ENCODE measurements at places on chromosomes 2 and 18. TPM values are rescaled to one million over a fixed set of nuclear protein-coding genes. Genes with fewer than 3 reads are reported as not detected.

DNA sequence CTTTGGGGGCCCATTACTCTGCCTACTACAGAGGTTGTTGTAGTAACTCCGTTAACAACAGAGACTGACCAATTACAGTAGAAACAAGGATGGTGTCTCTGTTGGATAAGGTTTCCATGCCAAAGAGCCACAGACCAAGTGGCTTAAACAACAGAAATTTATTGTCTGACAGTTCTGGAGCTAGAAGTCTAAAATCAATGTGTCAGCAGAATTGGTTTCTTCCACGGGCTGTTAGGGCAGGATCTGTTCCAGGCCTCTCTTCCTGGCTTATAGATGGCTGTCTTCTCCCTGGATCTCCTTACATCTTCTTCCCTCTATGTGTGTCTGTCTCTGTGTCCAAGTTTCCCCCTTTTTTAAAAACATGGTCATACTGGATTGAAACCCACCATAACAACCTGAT, 135.3 kb downstream of the AKAIN1 start:
- H3K4me1 ChIP-seq: peaks cover 12% of the 10 kb centered on the region
- DNase-seq: no peak
- no peak overlapping the region for H3K4me3 ChIP-seq
- no peaks in the 10 kb centered on the region for H3K27me3 ChIP-seq
- H3K36me3 ChIP-seq: no peaks in the 10 kb centered on the region

DNA sequence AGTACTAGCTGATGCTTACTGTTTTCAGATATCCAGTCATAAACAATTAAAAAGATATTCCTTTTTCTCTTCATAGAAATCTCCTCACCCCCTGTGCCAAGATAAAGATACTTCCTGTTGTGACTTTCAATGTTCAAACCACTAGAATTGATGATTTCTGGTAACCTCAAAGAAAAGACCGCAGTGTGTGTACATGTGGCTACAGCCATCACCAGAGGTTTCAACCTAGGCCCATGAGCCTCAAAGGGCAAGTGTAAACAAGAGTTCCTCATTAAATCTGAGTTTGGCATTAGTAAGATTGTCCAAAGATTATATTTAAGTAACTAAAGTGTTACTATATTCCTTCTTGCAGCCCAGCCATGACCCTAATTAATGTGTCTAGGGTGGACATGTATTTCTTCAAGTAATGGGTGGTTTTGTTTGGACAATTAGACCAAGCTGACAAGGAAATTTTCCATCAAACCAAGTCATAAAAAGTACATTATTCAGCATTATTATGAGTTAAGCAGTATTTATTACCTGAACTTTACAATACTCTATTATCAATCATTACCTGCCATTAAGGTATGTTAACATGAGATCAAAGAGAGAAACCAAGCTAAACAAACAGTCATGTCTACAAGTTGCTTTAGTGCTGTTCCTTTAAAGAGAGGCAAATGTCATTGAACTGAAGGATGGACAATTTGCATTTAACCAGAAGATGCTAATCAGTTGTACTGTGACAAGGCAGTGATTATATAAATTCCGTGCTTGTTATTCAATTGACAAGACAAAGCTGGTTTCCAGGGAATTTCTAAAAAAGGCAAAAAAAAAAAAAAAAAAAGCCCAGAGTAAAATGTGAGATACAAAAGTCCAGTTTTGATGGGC, 382.7 kb downstream of the LNPK start:
- H3K36me3 ChIP-seq: no peaks in the 10 kb centered on the region
- no peak for DNase-seq
- peaks cover 5% of the 10 kb centered on the region for H3K27me3 ChIP-seq
- no peaks in the 10 kb centered on the region for H3K4me1 ChIP-seq
- H3K4me3 ChIP-seq: no peak overlapping the region

GRCh38 chr2:223688094-223688835, 86.1 kb upstream of the SCG2 start:
- no peaks in the 10 kb centered on the region for H3K4me1 ChIP-seq
- no peaks in the 10 kb centered on the region for H3K27me3 ChIP-seq
- no peak for DNase-seq
- no peaks in the 10 kb centered on the region for H3K36me3 ChIP-seq
- no peak overlapping the region for H3K4me3 ChIP-seq
- no peak overlapping the region for H3K27ac ChIP-seq

GRCh38 chr2:214679736-214680135, 129.7 kb downstream of the BARD1 start:
- DNase-seq: no peak
- no peaks in the 10 kb centered on the region for H3K27me3 ChIP-seq
- no peak overlapping the region for H3K27ac ChIP-seq

DNA sequence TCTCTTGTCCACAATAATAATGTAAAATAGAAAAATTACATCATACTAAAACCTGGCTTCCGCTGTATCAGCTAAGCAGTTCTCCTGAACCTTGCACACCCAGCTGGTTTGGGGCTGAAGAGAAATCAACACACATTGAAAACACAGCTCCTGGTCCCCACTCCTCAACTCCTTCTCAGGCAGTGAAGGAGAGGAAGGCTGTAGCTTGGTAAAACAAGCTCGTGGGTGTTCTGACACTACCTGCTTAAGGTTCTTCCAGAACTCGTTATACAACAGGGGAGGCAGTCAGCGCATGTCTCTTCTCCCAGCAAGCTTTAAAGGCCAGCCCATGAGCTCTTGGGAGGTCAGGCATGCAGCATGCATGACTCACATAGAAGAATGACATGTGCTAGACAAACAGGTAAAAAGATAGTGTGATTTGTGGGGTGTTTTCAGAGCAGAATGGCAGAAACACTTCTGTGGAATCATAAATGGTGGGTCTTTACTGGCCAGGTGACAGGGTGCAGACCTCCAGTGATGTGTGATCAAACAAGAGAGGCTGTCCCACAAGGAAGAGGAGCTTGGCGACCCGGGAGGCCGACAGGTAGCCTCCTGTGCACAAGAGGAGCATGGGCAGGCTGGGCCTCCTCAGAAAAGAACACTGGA, 69.1 kb downstream of the UXS1 start:
- DNase-seq: no peak
- H3K36me3 ChIP-seq: peaks cover 11% of the 10 kb centered on the region
- no peak overlapping the region for H3K4me3 ChIP-seq
- no peaks in the 10 kb centered on the region for H3K27me3 ChIP-seq
- no peaks in the 10 kb centered on the region for H3K4me1 ChIP-seq

DAW1 gene
- total RNA-seq: not detected

DNA sequence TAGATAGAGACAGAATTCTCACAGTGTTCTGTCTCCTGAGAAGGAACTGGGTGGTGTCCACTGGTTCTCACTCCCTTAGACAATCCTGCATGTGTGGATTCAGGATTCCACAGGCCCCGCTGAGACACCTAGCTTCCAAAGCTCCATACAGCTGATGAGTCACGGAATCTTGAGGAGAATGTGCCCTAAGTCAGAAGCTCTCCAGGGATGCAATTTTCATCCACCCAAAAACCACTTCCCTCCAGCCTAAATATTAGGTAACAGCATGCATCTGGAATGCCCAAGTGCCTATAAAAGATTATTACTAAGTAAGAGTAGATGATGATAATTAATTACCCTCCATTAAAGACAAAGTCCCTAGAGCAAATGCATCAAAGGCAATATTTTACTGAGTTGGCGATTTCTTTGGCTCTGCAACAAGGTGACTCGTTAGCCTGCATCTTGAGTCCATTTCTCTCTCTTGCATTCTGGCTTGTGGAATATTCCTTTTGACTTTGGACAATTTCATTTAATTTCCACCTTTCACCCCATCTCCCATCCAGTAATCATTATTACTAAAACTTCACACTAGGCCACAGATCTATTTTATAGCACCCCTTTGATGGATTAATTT, 475.1 kb downstream of the TNS1 start:
- no peaks in the 10 kb centered on the region for H3K36me3 ChIP-seq
- no peak for DNase-seq
- H3K27ac ChIP-seq: no peak overlapping the region
- no peak overlapping the region for H3K4me3 ChIP-seq

GRCh38 chr2:226137201-226137811, 662.3 kb downstream of the IRS1 start:
- DNase-seq: no peak
- no peak overlapping the region for H3K27ac ChIP-seq
- no peaks in the 10 kb centered on the region for H3K36me3 ChIP-seq
- no peaks in the 10 kb centered on the region for H3K27me3 ChIP-seq
- H3K4me3 ChIP-seq: no peak overlapping the region

DNA sequence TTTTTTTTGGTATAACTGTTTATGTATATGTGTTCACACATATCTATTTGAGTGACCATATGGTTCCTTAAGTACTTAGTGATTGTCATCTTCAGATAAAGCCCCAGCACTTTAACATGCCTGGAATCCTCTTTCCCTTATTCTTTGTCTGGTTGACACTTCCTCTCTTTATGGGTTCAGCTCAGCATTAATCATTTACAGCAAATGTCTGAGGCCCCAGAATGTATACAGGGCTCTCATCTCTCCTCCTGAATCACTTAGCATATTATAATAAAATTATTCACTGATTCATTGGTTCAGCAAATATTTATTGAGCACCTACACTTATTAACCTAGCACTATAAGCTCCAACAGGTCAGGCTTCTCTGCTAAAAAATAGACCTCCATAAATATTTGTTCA, 43.5 kb upstream of the CD28 start:
- no peaks in the 10 kb centered on the region for H3K27me3 ChIP-seq
- H3K36me3 ChIP-seq: no peaks in the 10 kb centered on the region
- no peak overlapping the region for H3K4me3 ChIP-seq
- no peak overlapping the region for H3K27ac ChIP-seq

GRCh38 chr18:532018-532417, 31.5 kb upstream of the COLEC12 start:
- no peaks in the 10 kb centered on the region for H3K4me1 ChIP-seq
- no peaks in the 10 kb centered on the region for H3K27me3 ChIP-seq
- no peak overlapping the region for H3K4me3 ChIP-seq

DNA sequence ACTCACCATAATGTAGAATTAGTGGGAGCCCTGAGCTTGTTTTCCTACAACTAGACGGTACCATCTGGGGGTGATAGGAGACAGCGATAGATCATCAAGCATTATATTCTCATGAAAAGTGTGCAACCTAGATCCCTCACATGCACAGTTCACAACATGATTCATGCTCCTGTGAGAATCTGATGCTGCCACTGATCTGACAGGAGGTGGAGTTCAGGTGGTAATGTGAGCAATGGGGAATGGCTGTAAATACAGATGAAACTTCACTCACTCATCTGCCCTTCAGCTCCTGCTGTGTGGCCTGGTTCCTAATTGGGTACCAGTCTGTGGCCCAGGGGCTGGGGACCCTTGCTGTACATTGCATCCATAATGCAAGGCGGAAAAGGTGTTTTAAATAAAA, 60.7 kb downstream of the USP34 start:
- no peaks in the 10 kb centered on the region for H3K4me1 ChIP-seq
- no peak overlapping the region for H3K4me3 ChIP-seq
- no peak for DNase-seq
- H3K27me3 ChIP-seq: no peaks in the 10 kb centered on the region
- no peak overlapping the region for H3K27ac ChIP-seq

ADD2 gene
- 3.8 TPM for total RNA-seq

- H3K27ac ChIP-seq: no peak overlapping the region
- no peaks in the 10 kb centered on the region for H3K4me1 ChIP-seq
- no peak overlapping the region for H3K4me3 ChIP-seq
- DNase-seq: no peak
- no peaks in the 10 kb centered on the region for H3K36me3 ChIP-seq
Observed at GRCh38 chr2:25032094-25032493, 9.8 kb upstream of the EFR3B start.

DNA sequence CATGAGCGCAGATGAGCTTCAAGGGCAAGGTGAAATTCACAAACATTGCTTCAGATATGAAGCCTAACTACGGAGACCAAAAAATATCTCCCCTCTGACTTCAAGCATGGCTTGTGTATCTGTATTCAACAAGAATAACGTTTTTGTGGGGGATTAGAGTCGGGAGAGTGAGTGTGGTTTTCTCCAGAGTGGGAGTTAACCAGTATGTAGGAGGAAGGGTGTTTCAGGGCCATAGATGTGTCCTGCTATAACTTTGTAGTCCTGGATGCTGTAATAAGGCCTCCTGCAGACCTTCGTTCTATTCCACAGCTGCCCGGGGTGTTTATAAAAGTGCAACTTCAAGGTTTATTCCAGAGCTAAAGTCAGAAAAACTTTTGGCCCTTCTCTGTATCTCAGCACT, 12.9 kb upstream of the C2orf74 start:
- H3K4me3 ChIP-seq: no peak overlapping the region
- H3K27ac ChIP-seq: no peak overlapping the region
- peaks cover 39% of the 10 kb centered on the region for H3K36me3 ChIP-seq
- peaks cover 18% of the 10 kb centered on the region for H3K4me1 ChIP-seq

FSHR gene
- not detected for total RNA-seq

DNA sequence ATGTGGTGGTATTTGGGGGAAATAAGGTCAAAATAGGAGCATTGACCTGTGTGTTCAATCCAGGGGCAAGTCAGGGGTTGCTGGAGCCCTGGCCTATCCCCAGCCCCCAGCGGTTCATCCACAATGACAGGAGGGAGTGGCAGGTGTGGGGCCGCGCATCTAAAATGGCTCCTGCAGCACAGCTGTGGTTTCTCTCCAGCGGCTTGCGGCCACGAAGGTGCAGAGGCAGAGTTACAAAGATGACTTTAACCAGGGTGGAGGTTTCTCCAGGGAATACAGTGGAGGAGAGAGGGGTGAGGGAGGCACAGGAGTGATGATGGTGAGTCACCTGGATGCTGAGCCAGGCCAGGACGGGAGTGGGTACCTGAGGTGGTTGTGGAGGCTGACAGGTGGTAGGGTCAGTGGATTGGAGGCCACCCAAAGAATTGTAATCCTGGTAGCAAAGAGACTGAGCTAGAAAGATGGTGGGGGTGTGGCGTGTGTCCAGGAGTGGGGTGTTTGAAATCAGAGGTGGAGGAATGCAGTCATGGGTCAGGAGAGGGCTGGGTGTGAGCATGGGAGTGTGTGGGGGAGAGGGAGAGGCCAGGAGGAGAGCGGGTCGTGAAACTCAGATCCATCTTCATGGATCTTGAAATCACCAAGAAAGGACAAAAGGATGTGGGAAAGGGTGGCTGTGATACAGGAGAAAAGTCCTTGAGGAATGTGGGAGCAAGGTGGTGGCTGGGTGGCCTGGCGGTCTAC, 83.2 kb downstream of the CTIF start:
- H3K4me1 ChIP-seq: no peaks in the 10 kb centered on the region
- peaks cover 6% of the 10 kb centered on the region for H3K36me3 ChIP-seq
- H3K4me3 ChIP-seq: no peak overlapping the region
- H3K27me3 ChIP-seq: no peaks in the 10 kb centered on the region
- no peak overlapping the region for H3K27ac ChIP-seq

DNA sequence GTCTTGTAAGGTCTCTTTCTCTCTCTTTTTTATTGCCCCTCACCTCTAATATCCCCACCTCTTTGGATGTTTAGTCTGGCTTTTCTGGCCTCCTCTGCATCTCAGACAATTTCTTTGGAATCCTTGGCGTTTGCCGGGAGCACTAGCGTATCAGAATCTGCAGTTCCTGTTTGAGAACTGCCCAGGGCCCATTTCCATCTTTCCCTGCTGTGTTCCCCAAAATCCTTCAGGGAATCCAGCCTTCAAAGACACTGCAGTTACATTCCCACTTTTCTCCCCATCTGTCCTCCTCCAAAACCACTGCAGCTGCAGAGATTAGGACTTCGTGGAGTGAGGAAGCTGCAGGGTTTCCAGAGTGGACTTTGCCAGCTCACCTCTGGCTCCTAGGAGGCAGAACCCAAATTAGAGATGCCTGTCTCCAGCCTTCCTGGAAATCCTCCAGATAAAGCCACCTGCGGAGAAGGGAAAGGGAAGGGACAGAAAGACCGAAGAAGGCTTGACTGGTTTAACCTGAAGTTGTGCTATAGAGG, 2.7 kb downstream of the VSNL1 start:
- H3K27me3 ChIP-seq: peaks cover 60% of the 10 kb centered on the region
- no peak for DNase-seq
- no peak overlapping the region for H3K27ac ChIP-seq
- no peak overlapping the region for H3K4me3 ChIP-seq
- no peaks in the 10 kb centered on the region for H3K36me3 ChIP-seq
- peaks cover 5% of the 10 kb centered on the region for H3K4me1 ChIP-seq

All from spleen (tissue), 13 donors.